Hepatocyte (in vitro differentiated cells): ENCODE measurements at places on chromosomes 16 and 17.
A peak's percentile ranks its signal among the peaks of the same experiment; 100 is the strongest.

DNA sequence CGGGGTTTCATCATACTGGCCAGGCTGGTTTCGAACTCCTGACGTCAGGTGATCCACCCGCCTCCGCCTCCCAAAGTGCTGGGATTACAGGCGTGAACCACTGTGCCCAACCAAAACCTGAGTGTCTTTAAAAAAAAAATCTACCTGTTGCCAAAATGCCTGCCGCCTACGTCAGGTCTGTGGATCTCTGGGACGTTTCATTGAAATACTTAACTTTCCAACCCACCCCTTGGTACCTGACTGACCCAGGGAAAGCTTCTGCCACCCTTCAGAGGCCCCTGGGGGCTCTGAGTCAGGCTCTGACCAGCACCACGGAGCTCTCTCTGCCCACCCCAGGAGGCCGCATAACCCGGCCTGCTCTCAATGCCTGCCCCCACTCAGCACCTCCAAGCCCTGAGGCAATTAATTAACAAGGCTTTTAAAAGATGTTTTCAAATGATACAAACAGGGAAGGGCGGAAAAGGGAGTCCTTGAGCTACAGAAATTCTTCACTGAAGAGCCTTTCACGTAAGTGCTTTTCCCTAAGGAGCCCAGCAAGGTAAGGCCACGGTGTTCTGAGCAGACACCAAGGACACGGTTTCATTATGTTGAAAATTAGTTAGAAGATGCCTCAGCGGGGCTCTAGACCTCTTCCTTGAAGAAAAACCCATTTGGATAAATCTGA lies 29.3 kb upstream of the GSG1L start:
- no peak for DNase-seq

DNA sequence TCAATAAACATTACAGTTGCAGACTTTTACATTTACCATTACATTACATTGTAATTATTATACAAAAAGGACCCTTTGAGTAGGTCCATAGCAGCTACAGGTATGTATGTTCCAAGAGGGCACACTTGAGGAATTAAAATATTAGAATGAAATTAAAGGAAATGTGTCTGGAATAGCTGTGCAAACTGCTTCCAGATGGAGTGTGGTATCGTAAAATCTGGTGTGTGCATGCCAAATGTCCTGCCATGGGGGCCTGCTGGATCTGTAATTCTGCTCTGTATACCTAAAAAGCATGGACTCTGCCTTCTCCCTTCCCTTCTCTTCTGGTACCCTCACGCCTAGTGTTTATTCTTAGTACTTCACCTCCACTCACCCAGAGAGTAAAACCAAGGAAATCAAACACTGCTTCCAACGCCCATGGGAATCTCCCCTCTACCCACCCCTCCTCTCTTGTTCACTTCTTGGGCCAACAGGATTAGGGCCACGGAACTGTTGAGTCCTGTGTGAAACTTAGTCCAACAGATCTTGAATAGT lies 38.7 kb downstream of the STH start:
- DNase-seq, result no peak

- no peak for DNase-seq
These were observed 4.3 kb downstream of the MT1H start for GRCh38 chr16:56673921-56674320.

DNA sequence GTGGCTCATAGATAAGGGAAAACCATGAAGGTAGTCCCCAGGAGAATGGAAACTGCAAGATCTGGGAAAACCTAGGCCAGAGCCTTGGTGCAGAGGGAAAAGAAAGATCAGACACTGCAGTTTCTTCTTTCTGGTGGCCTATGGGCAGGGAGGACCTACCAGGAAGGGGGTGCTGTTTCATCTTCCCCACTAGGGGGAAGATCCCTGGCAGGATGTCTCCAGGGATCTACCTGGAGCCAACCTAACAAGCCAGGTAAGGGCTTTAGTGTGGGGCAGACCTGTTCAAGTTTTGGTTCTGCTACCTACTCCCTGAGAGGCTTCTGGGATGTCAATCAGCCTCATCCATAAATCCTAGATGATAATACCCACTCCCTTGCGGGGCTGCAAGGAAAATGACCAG lies 21.4 kb downstream of the TOM1L2 start:
- DNase-seq, result no peak

- DNase-seq, result no peak
These were observed 78.5 kb upstream of the CLEC3A start for GRCh38 chr16:77943801-77944200.

- peak; percentile 76 for DNase-seq
These were observed 4.6 kb upstream of the CLDN9 start for GRCh38 chr16:3007957-3008689.

- DNase-seq, result no peak
These were observed 520.6 kb upstream of the SOX9 start for GRCh38 chr17:71600137-71600789.

- no peak for DNase-seq
These were observed 49.2 kb upstream of the CBFA2T3 start for GRCh38 chr16:89026121-89026612.

- DNase-seq, result no peak
These were observed 1.1 kb downstream of the SGF29 start for GRCh38 chr16:28554634-28555423.

DNA sequence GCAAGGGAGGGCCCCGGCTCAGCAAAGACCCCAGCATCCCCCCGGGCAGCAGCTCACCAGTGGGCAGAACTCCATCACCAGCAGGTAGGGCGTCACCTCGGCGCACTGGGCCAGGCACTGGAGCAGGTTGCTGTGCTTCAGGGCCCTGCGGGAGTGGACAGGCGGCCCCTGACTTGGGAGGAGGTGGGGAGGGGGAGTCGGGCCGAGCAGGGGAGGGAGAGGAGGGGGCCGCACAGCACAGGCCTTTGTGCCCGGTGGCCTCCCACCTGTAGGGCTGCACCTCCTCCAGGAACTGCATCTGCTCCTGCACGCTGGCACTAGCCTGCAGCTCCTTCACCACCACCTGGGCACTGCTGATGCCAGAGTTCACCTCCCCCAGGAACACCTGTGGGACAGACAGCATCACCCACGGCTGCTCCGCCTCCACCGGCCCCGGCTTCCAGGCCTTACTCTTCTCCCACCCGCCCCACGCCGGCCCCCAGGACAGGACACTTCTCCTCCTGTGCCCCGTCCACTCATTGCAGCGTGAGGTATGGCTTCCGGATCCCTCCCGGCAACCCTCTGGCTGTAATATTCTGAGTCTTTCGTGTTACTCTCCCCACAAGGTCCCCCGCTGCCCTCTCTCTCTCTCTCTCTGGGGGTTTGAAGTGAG lies 37.7 kb upstream of the PVALEF start:
- DNase-seq, result no peak

GRCh38 chr16:62256406-62256805 lies 220.2 kb upstream of the CDH8 start:
- peak; percentile 15 for DNase-seq

GRCh38 chr17:4600563-4600962 lies 16.2 kb downstream of the SMTNL2 start:
- peak; percentile 71 for DNase-seq

DNA sequence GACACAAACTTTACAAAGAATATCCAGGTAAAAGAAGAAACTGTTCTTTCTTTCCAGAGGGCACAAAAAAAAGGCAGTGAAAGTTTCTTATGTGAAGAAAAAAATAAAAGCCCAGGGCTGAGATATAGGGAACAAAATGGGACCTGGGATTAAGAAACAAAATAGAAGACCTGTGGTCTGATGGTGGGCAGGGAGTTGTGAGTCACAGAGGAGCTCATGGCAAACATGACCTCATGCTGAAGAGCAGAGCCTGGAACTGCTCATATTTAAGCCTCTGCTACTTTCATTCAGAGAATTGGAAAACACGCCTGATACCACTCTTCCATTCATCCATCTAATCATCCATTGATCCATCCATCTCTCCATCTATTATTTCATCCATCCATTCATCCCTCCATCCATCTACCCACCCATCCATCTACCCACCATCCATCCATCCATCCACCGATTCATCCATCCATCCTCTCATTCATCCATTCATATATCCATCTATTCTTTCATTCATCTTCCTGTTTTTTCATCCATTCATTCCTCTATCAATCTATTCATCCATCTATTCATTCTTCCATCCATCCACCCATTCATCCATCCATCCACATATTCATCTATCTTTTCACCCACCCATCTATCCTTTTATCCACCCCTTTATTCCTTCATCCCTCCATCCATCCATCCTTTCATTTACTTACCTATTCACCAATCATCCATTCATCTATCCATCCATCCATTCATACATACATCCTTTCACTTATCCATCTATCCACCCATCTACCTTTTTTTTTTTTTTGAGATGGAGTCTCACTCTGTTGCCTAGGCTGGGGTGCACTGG lies 30.0 kb downstream of the WFDC1 start:
- DNase-seq, result no peak

GRCh38 chr16:27595993-27596392 lies 46.0 kb downstream of the KATNIP start:
- DNase-seq, result no peak

GRCh38 chr16:21940570-21940969 lies 12.6 kb upstream of the UQCRC2 start:
- no peak for DNase-seq

- no peak for DNase-seq
These were observed 650.9 kb downstream of the KCNJ2 start for GRCh38 chr17:70820276-70820675.

- no peak for DNase-seq
These were observed 41.9 kb downstream of the CRISPLD2 start for GRCh38 chr16:84861671-84862070.

DNA sequence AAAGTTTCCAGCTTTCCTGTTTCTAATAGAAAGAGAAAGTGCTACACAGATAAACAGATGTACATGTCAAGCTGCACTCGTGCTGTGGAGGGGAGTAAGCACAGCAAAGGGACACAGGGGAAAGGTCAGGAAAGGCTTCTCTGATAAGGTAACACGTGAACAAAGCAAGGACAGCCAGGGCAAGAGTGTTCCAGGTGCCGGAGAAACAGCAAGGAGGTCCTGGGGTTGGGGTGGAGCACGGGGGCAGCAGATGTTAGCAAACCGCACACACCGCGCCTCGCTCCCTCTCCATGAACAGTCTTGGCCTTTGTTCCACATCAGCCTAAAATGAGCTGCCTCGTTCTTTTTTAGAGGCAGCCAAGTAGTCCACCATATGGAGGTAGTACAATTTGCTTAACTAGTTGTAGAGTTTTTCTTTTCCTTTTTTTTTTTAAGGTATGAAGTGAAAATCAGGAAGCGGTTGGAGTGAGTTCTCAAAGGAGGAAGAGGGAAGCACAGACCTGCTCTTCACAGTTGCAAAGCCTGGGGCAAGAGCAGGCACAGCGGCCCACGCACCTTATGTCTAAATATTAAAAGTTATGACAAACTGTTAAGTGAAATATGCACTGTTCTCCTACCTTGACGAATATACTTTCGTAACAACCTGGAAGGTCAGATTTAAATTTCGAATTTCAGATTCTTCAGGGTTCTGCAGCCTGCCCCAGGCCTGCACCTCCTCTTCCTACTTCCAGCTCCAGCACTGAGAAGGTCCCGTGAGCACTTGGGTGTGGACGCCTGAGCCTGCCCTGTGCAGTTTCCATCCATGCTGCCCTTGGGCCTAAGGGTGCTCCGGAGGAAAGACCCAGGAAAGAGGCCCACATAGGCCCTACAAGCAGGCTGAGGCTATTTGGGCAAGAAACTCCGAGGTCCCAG lies 41.5 kb upstream of the RPH3AL start:
- DNase-seq, result no peak

DNA sequence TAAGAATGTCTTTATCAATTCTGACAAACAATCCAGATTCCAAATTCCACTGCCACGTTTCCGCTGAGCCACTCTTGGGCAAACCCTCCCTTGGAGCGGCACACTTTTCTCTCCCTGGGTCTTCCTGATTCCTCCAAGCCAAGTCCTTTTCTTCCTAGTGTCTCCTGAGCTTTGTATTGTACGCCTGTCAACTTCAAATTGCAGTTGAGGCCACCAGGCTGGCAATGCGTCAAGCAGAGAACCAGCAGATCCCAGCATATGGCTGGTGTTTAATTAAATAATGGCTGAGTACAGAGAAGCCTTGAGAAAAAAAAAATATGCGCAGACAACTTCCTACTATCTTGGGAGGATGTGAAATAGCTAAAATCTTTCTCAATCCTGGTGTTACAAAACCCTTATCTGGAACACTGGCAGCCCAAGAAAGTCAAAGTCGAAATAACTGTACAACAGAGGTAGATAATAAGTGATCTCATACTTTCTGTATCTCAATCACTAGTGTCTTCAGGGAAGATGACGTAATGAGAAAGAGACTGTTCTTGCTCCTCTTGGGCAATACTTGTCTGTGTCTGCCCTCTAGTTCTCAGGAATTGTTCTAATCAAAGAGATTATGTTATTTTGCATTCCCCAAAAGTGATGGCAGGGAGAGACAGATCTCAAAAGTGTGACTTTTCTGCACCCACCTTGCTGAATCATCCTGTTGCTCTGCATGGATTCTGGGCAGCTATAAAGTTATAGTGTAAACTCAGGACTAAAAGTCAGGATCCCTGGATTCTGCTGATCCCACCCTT lies 15.0 kb downstream of the SMIM36 start:
- peak; percentile 54 for DNase-seq

DNA sequence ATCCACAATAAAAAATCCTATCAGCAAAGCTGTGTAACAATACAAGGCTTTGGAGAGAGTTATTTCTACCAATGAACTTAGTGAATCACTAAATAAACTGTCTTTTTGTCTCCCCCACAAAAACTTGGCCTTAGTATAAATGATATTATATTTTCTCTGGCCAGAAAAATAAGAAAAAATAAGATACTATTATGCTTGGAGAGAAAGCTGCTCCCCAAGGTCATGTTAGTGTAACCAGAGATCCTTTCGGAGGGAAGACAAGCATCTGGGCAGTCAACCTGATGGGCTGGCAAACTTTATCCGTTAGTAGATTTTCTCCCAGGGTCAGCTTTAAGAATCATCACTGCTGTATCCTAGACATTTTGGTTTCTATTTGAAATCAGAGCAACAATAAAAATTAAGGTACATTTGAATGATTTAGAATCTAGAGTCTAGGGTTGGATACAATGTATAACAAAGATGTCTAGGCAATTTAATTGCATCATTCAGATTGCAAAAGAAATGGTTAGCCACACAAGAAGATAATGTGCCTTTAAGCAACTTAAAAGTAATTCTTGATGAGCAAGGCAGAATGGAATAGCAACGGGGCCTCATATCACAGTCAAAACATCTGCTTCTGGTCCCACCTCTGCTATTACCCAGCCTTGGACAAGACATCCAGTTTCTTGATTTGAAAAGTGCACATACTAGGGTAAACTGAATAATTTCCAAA lies 280.4 kb downstream of the SLC39A11 start:
- no peak for DNase-seq

GRCh38 chr16:75246504-75247205 lies 4.8 kb downstream of the BCAR1 start:
- no peak for DNase-seq
